ENCODE measurements at places on chromosomes 1 and 21.

DNA sequence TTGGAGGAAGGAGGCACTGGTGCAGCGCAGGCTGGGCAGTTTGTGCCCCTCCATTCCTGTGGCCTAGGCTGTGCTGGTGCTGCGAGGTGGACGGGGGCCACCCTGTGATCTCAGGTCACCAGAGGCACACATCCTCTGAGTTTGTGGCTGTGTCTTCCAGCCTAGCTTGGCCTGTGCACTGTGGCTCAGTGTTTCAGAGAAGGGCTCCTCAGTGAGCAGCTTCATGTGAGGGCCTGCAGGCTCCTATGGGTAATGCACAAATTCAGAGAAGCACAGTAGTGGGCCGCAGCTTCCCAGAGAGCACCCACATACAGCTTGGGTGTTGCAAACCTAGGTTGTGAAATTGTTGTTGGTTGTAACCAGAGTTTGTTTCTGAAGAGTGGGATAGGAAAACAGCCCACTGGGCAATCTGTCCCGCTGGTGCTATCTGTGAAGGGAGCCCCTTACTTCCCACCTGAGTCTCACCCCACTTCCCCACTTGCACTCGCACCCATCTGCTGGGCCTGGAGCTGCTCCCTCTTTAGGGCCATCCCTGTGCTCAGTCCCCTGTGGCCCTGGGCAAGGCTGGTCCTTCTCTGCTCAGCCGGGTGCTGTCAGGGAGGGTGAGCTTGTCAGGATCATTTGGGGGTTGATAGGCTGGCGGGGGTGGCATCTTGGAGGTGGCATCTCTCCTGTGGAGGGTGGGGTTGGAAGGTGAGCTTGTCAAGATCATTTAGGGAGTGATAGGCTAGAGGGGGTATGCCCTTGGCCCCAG is 30.2 kb downstream of the SNAP47 start:
- DNase-seq = no peak

DNA sequence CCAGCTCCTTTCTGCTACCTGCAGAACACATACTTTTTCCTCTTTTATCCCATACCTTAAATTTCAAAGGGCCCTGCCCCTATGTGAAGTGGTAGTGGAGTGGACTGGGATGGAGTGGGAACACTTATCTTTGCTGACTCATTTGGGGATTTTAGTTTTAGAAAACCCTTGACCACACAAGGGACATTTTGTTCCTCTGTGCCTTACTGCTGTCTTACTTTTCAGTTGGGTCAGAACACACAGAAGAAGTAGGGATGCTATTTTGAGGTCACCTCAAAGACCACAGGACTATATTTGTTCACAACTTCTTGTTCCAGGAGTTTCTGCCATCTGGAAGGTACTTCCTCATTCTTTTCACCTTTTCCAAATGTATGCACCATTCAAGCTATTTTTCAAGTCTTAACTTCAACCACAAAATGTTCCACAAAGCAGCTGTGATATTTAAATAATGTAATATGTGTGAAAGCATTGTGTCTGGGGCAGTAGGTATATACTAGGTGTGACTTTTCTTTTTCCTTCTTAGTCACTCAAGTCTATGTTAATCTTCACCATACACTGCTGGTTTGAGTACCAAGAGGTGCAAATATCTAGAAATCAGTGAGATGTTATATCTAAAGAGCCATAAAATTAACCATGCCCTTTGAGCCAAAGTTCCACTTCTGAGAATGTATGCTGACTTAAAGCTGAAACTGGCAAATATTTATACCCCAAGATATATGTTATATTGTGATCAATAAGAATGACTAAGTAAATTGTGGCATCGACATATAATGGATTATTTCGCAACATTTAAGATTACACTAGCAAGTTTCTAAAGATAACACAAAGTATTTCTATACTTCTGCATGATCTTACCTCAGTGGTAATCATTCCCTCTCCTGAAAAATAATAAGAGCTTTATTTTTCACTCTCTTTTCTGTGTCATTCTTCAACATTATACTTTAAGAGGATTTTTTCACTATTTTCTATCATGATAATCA is 308.5 kb downstream of the MRPL39 start:
- no peak for DNase-seq

DNA sequence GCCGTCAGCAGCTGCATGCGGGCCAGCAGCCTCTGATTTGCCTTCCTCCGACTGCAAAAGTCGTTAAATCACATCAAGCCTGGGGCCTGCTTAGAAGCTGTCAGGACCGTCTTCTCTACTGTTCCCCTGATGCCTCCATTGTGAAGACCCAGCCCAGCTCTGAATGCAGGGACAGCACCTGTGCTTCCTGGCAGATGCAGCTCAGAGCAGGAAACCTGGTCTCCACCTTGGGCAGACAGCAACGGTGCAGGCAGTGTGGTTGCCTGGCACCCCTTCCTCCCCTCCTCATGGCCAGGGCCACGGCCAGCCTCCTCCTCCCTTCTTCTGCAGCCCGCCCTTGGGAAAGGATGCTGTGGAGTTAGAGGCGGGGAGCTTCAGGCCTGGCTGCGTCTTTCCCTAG is 92.3 kb upstream of the COL6A1 start:
- no peak for DNase-seq

- DNase-seq = no peak
These were observed 31.9 kb upstream of the SLC19A2 start for GRCh38 chr1:169517558-169518186.

- no peak for DNase-seq
These were observed 31.7 kb downstream of the TRIM11 start for GRCh38 chr1:228374711-228375577.

- no peak for DNase-seq
These were observed 31.0 kb downstream of the TENT5C start for GRCh38 chr1:117636637-117637425.

GRCh38 chr1:88208389-88208788 is 475.7 kb upstream of the PKN2 start:
- DNase-seq = no peak

DNA sequence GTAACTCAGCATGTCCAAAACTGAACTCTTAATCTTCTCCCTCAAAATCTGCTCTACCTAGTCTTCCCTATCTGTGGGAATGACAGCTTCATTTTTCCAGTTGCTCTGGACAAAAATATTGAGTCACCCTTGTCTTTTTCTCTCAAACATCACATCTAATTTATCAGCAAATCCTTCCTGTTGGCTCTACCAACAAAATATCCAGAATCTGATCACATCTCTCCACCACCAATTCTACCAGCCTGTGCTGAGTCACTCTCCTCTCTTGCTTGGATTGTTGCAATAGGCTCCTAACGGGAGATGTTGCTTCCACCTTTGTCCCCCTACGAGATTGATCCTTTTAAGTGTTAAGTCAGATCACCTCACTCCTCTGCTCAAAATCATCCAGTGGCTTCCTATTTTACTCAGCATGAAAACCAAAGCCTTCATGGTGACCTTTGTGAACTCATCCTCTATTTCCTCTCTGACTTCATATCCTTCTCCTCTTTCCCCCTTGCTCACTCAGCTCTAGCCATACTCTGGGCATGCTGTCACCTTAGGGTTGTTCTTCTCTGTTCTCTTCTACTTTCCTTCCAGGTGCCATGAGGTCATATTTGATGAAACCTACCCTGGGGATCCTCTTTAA is 21.5 kb upstream of the SMYD2 start:
- DNase-seq = no peak

DNA sequence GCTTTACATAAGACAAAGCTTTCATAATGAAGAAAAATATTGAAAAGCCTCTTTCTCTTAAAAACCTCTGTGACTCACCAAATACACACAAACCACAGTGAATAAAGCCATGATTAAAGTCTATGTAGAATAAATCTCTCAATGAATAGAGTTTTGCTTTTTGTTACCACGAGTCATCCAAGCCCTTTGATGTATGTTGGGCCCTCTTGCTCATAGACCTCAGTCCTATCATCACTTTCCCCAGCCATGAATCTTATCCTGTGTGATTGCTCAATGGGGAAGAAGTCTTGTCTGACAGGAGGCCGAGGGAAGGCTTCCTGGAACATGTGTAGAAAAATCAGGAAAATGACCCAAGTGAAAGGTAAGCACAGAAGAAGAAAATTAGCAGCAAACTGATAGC is 60.8 kb downstream of the NGF start:
- no peak for DNase-seq

DNA sequence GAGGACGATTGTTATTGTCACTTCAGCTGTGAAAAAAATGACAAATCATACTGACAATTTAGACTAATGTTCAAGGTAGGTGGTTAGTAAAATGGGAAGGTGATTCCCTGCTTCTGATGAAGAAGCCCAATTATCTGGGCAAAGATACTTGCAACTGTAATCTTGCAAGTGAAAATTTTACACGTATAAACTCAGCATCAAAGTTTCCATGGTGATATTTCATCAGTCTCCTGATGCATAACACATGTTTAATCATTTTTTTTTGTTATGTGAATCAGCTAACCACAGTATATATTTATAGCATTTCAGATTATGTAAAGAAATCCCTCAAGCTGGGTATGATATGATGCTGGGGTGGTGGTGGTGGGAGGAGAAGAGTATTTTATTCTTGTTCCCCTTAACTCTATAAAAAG is 16.4 kb upstream of the KCNK1 start:
- no peak for DNase-seq

- no peak for DNase-seq
These were observed 32.1 kb upstream of the ST6GALNAC5 start for GRCh38 chr1:76835203-76835602.

DNA sequence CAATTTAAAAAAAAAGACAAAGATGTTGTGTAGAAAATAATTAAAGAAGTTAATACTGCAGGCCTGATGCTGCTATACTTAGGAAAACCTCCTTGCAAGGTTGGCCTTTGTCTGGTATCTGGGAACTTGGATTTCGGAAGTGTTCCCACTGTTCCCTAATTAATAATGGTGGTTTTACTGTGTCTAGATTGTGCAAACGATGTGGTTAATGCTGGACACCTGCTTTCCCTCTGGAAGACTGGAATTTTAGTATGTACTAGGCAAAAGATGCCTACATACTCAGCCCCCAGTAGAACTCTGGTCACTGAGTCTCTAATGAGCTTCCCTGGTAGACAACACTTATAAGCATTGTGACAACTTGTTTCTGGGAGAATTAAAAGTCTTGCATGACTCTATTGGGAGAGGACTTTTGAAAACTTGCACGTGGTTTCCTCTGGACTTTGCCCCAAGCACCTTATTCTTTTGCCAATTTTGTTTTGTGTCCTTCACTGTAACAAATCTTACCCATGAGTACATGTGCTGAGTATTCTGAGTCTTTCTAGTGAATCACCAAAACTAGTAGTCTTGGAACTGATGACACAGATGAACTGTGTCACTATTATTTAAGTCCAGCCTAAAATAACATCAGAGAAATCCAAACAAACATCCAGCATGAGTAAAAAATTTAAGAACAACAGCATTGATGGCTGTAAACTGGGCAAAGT is 40.4 kb downstream of the LIN9 start:
- DNase-seq = no peak

DNA sequence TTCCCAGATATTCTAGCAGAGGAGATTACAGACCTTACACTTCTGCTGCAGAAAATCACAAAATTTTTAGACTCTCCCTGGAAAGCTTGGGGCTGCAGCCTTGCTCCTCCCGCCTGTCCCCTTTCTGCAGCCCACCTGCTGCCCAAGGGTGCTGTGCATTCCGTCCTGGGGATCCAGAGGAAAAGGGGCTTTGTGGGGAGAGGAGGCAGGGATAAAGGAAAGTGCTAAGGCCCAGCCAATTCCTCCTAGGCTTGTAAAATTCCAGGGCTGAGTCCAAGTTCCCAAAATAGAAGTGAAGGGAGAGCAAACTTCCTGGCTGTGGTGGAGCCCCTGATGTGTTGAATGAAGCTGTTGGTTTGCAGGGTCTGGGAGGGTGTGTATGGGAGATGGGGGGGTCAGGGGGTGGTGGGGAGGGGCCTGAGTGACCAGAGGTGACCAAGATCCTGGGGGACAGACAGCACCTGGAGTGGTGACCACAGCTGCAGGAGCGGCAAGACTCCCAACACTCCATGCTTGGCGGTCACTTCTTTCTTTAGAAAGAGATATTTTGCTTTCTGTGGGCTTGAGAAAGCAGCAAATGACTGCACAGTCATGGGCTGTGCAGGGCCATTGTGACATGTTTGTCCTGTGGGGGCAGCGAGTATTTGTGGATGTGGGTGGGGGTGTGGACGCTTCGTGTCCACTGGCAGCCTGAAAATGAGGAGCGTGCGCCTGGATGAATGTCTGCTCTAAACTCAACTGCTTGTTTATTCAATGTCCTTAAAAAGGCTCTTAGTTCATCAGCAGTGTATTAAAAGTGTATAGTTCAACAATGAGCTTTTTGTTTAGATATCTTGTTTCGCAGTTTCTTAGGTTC is 68.4 kb downstream of the TLR5 start:
- DNase-seq = no peak

- no peak for DNase-seq
These were observed 84.9 kb downstream of the KIF14 start for GRCh38 chr1:200535605-200536004.

DNA sequence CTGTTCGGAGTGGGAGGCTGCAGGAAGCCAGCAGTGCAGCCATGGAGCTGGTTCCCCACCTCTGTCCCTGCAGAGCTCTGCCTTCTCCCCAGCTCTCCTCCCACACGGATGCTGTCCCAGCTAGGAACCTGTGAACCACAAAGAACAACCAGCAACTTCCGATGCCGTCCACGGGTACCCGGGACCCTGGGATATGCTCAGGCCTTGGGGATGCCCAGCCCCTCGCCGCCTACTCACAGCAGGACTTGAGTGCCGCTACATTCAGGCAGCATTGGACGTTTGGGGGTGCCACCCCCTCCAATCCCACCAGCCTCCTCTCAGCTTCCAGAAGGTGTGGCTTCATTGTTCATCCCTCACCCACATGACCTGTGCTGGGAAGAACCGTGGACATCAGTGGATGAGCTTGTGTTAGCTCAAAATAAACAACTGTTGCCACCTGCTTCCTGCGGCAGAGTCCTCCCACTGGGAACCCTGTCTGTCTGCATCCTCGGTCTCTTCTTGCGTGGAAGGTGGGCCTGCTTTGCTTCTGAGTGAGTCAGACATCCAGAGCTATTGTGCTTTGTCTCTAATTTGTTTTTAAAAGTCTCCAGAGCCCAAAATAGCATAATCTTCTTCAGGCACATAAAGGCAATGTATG is 20.1 kb upstream of the AJAP1 start:
- DNase-seq = no peak

DNA sequence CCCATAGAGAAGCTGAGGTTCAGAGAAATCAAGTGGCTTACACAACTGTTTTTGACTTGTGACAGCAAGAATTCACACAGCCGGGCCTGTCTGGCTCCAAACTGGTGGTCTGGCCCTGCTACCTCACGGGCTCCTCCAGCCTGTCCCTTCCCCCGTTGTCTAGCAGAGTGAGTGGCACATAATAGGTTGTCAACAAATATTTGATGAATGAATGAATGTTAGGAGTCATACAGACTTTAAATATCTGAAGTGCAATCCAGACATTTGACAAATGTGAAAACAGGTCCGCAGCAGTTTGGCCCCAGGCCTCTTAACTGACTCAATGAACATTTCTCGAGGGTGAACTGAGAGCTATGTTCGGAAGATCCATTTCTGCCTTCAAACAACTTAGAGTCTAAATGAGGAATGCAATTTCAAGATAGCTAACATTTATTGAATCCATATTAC is 1.1 kb upstream of the RHOC start:
- no peak for DNase-seq
